ENCODE measurements at places on chromosomes 16 and 17.

DNA sequence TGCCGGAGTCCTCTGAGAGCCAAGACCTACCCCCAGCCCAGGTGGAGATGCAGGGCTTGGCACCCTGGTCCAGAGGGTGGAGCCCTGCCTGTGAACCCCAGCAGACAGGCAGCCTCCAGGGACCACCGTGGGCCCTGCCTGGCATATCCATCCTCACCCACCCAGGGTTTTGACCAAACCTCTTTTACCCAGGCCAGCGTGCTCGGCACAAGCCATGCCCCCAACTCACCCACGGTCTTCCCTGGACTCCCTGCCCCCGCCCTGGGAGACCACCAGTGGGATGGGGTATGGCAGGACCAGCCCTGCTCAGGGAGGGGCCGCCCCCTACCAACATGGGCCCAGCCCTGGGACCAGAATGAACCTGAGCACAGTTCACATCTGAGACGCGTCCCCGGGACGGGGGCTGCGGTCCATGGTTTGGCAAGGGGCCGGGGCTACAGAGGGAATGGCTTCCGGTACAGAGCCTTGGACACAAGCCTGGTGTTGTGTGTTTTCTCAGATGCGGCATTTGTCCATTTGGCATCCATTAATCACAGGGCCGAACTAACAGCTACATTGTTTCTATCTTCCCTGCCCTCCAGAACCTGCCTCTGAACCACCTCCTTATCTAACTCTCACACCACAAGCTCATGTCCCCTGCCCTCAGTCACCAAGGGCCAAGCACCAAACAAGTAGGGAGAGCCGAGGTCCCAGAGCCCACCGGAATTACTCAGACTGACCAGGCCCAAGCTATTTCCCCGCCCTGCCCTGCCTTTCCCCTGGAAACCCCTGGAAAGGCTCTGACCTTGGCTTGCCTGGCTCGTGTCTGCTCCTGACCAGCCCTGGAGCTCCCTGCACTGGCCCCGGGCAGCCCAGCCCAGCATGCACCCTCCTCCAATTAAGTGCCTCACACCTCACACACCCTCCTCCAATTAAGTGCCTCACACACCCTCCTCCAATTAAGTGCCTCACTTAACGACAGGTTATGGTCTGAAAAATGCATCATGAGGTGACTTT is 14.1 kb downstream of the HS3ST6 start:
- no peak for DNase-seq

DNA sequence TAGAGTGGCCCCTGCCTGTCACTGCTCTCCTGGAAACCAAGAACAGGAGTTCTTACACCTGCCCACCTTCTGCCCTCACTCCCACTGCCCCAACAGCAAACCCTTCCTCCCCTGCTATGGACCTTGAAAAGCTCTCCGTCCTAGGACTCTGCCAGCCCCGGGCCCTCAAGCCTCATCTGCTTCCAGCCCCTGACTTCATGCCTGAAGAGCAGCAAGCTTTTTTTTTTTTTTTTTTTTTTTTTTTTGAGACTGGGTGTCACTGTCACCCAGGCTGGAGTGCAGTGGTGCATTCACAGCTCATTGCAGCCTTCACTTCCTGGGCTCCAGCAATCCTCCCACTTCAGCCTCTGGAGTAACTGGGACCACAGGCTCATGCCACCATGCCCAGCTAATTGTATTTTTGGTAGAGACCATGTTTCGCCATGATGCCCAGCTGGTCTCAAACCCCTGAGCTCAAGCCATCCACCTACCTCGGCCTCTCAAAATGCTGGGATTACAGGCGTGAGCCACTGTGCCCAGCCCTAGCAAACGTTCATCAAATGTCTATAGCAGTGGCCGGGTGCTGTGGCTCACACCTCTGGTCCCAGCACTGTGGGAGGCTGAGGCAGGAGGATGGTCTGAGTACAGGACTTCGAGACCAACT is 16.9 kb downstream of the CARHSP1 start:
- no peak for DNase-seq

GRCh38 chr17:27756467-27757371 is 43.6 kb downstream of the NOS2 start:
- DNase-seq: no peak

DNA sequence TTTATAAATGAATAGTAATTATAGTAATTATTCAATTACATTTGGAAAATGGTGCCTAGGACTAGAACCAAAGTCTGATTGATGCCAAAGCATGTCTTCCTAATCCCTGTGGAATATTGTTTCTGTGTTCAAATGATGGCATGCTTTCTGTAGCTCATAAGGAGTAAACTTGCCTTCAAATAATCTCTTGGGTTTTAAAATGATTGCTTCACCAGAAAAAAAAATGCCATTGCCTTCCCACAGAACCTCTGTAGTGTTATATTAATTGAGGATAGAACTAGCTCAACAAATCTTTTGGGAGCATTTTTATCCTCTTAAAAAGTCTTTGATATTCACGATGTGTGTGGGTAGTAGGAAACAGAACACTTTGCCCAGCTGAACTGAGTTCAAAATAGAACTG is 7.7 kb upstream of the TMEM100 start:
- DNase-seq: no peak

- no peak for DNase-seq
Observed at GRCh38 chr16:17194190-17194780, 276.5 kb downstream of the XYLT1 start.

DNA sequence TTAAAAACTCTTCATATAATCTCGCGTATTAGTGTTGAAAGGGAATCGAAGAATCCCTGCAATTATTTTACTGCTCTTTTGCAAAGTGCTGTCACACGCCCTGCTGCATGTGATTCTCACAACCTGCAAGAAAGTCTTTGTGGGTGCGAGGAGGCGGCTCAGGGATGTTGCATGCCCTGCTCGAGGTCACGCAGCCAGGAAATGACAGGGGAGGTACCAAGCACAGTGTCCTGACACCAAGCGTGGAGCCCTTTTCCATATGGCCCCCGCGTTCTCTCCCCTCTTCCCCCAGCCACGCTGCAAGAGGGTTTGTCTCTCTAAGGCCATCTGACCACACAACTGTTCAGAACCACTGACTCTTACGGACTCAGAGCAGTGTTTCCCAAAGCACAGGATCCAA is 37.6 kb downstream of the OR3A1 start:
- no peak for DNase-seq

Data from T1000 (cell line).